SW 1271 (cell line): ENCODE measurements at places on chromosomes 12 and 14.
A peak's percentile ranks its signal among the peaks of the same experiment; 100 is the strongest.

DNA sequence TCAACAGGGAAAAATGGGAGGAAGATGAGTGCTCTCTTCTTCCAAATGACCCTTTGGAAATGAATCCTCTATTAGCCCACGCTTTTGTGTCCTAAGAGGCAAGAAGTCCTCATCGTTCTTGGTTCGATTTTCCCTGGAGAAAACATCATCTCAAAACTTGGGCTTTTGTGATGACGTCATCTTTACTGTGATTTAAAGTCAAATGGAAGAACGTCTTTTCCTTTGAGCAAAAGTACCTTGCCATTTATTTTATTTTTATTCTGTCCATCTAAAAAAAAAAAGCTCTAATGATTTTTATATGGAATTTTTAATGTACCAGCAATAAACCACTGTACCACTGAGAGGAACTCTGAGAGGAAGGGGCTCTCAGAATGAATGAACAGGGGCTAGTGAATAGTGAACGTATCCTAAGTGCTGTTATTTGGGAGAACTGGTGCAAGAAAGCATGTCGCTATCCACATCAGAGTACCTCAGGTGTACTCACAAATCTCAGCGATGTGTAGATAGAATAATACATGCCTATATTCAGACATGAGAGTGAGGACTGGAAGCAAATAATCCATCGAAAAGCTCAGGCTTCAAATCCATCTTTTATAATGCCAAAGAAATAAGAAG lies 124.8 kb downstream of the HMGA2 start:
- DNase-seq, result no peak

DNA sequence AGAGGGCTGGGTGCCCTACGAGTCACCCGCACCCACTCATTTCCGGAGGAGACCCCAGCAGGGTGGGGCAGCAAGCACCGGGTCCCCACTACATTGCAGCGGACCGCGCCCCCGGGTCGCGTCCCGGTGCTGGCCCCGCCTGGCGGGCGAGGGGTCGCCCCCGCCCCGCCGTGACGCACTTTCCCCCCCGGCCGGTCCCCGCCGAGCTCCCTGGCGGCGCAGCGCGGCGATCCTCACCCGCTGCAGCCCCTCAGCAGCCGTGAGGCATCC lies 106.1 kb downstream of the PRICKLE1 start:
- peak; percentile 39 for DNase-seq

DNA sequence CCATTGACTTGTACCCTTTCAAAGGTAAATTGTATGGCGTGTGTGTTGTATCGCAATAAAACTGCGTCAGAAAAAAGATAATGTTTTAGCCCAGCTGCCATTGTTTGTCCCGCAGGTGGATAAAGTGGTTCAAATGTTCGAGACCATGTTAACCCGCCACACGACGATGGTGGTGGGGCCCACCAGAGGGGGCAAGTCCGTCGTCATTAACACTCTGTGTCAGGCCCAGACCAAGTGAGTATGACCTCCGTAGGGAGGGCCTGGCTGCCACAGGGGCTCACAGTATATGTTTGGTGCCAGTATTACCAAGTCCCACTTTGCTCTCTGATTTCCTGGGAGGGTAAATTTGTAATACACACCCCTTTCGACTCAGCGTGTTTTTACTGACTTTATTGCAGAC lies 96.9 kb downstream of the DNAH10 start:
- DNase-seq, result no peak

DNA sequence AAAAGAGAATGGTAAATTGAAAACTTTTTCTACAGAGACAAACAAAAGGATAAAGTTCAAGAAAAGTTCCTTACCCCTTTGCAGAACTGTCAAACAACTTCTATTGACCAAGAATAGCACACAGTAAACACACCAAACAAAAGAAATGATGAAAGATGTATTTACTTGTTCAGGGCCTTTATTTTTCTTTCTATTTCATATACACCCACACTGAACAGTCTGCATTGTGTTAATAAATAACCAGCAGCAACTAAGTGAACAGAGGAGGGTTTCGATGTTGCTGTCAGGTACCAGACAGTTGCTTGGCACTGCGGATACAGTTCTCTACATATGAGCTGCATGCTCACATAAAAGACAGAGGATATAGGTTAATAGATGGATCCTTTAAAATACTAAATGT lies 122.1 kb downstream of the SOX5 start:
- no peak for DNase-seq

GRCh38 chr12:76014007-76014406 lies 17.6 kb downstream of the PHLDA1 start:
- DNase-seq, result no peak

GRCh38 chr12:117053050-117053400 lies 46.2 kb downstream of the TESC start:
- no peak for DNase-seq

- DNase-seq, result no peak
These were observed 37.4 kb downstream of the OVCH1 start for GRCh38 chr12:29460082-29460481.

- no peak for DNase-seq
These were observed 210.5 kb downstream of the FOXN3 start for GRCh38 chr14:89206389-89207031.

- no peak for DNase-seq
These were observed 24.4 kb downstream of the DHRS2 start for GRCh38 chr14:23660290-23661226.

- DNase-seq, result no peak
These were observed 1.5 kb downstream of the KLC1 start for GRCh38 chr14:103630364-103631108.

DNA sequence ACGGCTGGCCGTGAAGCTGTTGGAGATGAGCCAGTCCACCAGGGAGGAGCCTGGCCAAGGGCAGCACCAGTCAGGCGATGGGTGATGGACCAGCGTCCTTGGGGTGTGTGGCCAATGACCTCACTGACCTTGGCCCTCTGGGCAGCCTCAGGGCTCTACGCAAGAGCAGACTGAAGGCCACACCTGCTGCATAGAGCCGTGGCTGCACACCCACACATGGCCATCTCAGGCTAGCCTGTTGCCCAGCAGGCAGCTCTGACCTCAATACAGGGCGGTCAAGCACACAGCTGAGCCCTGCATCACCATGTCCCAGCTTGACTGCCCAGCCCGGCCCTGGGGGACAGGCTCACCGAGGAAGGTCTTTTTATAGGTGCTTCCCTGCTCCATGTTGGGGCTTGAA lies 19.2 kb downstream of the PLEK2 start:
- no peak for DNase-seq

GRCh38 chr14:24066496-24067132 lies 4.7 kb upstream of the CPNE6 start:
- DNase-seq, result no peak

DNA sequence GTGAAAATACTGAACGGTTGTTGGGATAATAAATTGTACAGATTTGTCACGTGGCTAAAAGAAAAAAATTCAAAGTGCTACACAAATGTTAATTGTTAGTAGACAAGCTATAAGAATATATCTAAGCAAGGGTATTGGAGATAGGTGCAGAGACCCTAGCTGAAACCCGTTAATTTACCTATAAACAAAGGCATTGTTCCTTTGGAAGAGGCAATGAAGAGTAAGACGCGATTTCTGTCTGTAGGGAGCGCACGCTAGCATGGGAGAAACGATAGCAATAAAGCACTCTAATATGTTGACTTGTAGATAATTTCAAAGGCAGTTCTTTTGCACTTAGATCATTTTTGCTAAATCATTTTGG lies 565 bp downstream of the CCDC77 start:
- DNase-seq, result no peak

DNA sequence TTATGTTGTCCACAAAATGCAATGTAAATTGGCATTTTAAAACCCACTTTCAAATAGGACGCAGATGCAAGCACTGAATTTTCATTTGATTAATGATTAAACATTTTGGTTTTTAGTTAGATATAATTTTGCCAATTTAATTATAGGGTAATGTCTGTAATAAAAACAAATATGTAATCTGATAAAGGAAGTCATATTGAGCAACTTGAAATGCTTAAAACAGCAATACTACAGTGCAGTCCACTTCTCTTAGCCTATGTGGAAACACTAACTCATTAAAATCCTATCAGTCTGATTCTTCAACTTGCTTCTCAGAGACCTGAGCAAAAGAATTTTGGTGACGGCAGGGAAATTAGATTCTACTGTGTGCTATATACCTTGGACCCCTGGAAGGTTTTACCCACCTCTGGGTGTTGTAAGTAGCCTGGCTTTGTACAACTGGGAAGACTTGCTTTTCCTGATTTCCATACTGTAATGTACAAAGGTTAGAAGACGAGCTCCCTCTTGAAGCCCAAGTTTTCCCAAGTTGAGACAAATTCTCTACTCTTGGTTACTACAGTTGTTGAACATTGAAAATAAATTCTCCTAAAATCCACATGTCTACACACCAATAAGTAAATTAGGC lies 4.1 kb downstream of the TRHDE start:
- no peak for DNase-seq

DNA sequence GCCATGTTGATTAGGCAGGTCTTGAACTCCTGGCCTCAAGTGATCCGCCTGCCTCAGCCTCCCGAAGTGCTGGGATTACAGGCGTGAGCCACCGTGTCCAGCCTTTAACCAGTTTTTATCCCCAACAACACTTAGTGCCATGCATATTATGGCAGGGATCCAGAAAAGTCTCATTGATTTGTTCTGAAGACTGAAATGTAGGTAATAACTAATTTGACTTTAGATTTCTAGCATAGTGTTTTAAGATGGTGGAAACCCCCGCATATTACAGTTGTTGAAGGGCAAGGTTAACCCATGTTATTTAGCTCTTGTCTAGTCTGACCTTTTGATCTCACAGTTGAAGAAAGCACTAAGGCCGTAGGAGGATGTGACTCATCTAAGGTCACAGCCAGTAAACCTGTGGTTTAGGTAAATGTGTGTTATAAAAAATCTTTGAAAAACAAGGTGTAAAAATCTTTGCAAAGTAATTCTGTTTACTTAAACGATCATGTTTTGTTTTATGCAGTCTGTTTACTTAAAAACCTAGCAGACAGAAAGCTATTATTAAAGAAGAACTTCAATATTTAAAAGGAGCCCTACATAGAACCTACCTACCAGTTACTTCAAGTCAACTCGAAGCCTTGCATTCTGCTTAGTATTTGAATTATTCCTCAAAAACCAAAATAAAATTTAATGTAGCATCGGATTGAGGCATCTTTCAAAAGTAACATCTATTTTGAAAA lies 24.8 kb downstream of the BICDL1 start:
- peak; percentile 57 for DNase-seq

DNA sequence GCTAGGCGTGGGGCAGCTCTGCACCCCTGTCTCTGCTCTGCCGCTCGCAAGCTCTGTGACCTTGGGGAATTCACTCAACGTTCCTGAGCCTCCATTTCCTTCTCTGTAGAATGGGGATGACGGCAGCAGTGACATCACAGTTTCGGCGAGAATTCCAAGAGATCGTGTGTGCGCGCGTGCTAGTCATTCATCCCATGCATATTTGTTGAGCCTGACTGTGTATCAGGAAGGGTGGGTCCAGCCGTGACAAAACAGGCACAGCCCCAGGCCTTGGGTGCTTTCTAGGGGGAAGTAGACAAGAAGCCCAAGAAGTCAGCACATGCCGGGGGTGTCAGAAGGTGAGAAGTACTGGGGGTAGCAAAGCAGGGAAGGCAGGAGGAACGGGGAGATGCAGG lies 145.6 kb upstream of the NCOR2 start:
- no peak for DNase-seq
